ENCODE measurements at places on chromosomes 16 and 17.

GRCh38 chr17:80861892-80862291, 129.7 kb upstream of the CHMP6 start:
- no peak for DNase-seq

DNA sequence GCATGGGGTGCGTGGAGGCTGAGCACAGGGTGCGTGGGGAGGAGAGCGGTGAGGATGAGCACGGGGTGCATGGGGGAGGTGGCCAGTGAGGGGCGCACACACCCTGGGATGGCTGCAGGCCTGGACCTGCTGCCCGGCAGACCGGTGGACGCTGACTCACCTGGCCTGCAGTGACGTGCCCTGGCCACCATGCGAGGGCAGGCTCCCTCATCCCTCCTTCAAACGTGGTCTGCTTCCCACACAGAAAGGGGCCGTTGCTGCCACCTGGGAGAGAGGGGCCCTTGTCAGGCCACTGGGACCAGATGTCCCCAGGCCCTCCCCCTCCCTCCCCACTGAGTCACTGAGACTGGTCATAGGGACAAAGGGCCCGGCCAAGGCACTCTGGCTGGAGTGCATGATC, 20.1 kb upstream of the APRT start:
- DNase-seq: no peak

- no peak for DNase-seq
These were observed 98.6 kb downstream of the KPNA2 start for GRCh38 chr17:68134046-68134637.

DNA sequence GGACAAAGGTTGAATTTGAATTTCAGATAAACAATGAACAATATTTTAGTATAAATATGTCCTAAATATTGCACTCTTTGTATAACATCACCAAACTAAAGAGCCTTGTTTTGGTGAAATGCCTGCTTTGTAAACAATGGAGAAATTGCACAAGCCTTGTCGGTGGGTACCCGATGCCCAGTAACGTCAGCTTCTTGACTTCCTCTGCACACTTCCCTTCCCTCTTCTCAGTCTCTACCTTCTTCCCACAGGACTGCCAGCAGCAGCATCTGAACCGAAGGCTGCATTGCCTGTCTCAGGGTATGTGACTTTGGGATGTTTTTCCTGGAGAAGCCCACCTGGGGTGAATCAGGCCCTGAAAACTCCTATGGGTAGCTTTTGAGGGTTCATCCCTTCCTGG, 113.9 kb downstream of the UTP18 start:
- DNase-seq: no peak

DNA sequence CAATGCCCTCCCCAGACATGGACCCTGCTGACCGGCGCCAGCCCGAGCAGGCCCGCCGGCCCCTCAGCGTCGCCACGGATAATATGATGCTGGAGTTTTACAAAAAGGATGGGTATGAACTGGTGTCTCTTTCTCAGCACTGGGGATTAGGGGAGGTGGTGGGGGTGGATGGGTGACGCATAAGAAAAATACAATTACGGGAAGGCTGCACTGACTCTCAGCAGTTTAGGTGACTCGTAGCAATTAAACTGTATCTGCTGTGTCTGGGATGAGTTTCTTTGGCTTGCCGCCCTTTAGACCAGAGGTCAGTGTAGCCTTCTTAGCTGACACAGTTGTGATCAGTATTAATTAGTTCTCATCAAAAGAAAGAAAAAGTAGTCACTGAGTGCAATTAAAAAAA, 59.0 kb downstream of the ELAC2 start:
- no peak for DNase-seq

DNA sequence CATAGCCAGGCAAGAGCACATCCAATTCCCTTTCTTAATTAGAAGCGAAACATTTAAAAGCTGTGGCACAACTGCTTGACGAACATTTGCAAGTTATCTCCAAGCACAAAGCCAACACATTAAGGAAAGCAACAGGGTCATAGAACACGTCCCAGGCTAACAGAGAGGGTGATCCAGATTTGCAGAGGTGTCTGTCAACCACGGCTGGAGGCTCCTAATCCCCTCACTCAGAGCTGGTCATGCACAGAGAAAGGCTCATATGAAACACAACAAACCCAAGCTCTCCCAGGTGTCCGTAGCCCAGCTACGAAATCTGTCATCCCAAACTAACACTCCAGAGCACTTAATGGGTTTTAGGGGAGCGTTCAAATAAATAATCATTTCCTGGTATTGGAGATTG, 276.1 kb downstream of the SLC39A11 start:
- no peak for DNase-seq

GRCh38 chr17:17801800-17802481, 34.8 kb downstream of the SREBF1 start:
- no peak for DNase-seq

DNA sequence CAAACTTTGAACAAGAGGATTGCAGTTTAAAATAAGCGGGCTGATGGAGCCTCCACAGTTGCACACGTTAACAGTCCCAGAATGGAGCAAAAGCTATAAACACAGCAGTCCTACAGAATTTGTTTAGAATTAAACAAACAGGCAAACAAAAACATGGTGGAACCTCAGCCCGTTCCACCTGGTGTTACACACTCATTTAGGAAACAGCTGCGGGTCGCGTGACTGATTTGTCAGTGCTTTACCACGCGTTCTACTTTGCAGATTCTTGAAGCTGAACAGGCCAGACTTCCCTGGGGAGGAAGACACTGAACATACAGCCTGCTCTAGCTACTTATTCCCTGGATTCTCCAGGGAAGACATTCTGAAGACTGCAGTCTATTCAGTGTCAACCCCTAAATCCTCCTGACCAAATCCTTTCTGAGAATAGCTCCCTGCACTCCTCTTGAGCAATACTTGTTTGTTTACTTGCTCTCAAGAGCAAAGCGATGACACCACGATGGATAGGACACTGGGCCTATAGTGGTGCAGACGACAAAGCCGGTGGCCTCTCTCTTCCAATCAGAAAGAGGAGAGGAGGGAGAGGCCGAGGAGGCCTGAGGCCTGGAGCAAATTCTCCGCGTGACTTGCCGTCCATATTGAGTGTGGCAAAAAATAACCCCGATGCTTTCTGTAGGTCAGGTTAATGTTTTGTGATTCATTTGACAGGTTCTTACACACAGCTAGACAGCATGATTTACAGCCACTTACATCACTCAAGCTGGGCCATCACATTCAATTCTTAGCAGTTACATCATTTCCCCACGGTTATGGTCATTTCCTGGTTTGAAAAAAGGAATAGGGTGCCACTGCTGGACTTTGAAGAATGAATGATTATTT, 4.0 kb upstream of the MAP1LC3B start:
- DNase-seq: peak; percentile 86

- no peak for DNase-seq
These were observed 31.9 kb downstream of the ARHGAP23 start for GRCh38 chr17:38460082-38460715.

DNA sequence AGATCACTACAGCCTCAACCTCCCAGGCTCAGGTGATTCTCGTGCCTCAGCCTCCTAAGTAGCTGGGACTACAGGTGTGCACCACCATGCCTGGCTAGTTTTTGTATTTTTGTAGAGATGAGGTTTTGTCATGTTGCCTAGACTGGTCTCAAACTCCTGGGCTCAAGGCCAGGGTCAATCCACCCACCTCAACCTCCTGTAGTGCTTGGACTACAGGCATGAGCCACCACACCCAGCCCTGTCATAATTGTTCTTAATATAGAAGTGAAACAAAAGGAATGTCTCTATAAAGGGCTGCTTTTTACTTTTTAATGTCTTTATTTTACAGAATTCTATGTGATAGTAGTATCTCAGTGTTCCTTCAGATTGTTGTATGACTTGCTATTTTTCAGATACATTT, 345.2 kb upstream of the TBX2 start:
- DNase-seq: no peak

GRCh38 chr17:19486351-19487023, 47.2 kb upstream of the SLC47A1 start:
- DNase-seq: no peak

GRCh38 chr17:44077595-44077909, 7.0 kb downstream of the G6PC3 start:
- DNase-seq: no peak
